Activated naive CD4-positive, alpha-beta T cell treated with anti-CD3 and anti-CD28 coated beads for 36 hours (primary cell): ENCODE measurements at places on chromosomes 13 and 19.

GRCh38 chr13:101627556-101627943, 175.1 kb downstream of the ITGBL1 start:
- DNase-seq: no peak

- no peak for DNase-seq
Measured at GRCh38 chr13:50129706-50130122, 114.5 kb downstream of the KCNRG start.

- DNase-seq: no peak
Measured at GRCh38 chr19:50344661-50345318, 15.6 kb upstream of the KCNC3 start.

DNA sequence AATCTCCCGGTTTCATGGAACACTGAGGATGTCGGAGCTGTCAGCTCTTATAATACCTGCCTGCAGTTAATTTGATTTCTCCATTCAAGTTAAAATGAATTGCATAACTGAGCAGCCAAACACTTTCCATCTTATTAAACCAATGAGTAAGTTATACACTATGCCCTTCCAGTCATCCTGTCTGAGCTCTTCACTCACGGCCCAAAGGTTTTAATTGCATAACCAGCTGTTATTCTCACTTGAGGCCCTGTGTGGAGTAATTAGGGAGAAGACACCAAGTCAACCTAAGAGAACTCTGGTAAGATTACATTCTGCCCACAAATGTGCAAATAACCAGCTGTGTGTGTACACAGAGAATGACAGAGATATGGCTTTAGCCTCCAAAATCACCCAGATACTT, 303.5 kb downstream of the TBC1D4 start:
- DNase-seq: no peak

GRCh38 chr19:33194532-33194885, 379 bp downstream of the LRP3 start:
- no peak for DNase-seq

- DNase-seq: peak; percentile 73
Measured at GRCh38 chr19:5578097-5578846, 10.5 kb upstream of the TINCR start.

GRCh38 chr19:13319526-13319925, 169.3 kb downstream of the IER2 start:
- DNase-seq: no peak

DNA sequence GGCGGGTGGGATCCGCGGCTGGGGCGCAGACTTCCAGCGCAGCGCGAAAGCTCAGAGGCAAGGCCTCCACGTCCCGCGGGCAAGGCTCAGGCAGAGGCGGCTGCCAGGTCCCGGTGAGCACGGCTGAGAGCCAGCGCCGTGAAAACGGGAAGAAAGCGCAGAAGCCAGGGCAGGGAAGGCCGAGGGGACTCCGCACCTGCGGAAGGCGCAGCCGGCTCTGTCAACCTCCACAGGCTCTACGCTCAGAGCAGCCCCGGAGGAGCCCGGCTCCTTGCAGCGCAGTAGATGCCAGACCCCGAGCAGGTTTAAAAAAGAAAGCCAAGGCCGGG, 131.0 kb downstream of the RNF17 start:
- DNase-seq: no peak

GRCh38 chr13:20439261-20439660, 86.4 kb downstream of the CRYL1 start:
- no peak for DNase-seq

- DNase-seq: no peak
Measured at GRCh38 chr19:1115646-1116420, 12.0 kb downstream of the GPX4 start.

DNA sequence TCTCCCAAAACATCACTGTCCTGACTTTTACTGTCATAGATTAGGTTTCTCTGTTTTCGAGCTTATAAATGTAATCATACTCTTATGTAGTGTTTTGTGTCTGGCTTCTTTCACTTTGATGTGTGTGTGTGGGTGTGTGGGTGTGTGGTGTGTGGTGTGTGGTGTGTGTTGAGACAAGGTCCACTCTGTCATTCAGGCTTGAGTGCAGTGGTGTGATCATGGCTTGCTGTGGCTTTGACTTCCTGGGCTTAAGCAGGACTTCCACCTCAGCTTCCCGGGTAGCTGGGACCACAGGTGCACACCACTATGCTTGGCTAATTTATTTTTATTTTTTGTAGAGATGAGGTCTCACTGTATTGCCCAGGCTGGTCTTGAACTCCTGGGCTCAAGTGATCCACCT, 59.6 kb downstream of the PDS5B start:
- peak; percentile 23 for DNase-seq

DNA sequence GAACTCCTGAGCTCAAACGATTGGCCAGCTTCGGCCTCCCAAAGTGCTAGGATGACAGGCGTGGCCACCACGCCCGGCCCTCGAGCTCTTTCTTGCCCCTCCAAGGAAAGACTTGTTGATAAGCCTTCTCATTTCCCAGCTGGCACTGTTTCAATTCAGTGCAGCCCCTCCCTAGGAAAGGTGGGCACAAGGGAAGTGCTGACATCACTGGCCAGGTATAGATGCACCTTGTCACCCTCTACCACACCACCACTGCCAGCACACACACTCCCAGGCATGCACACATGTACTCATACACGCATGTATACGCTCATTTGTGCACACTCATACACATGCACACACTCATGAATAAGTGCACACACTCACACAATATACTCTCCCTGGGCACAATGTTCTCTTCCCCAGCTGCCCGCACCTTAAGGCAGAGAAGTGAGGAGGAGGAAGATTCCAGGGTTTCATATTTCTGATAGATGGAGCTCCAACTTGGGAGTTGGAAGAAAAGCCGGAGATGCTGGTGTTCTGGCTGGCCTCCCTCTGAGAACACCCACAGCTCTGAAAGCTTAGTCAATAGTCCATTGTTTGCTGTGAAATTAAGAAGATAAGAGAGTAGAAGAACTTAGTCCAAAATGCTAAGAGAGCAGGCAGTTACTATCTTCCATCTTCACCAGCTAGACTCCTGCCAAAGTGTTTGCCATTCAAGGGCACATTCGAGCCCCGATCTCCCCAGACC, 196.7 kb downstream of the FOXO1 start:
- no peak for DNase-seq

DNA sequence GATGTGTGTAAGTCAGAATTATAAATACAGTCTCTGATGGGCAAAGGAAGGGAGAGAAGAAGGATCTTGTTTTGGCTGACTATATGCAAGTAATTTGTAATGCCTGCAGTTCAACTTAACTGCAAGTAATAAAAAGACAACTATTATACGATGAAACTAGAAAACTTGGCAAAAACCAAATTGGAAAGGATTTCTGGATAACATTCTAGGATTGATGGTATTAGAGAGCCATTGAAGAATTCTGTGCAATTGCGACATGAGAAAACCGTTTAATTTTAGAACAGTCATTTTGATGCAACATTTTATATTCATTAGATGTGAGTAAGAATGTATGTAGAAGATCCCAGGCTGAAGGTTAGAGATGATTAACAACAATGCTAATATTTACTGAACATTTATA, 1334.1 kb downstream of the EFNB2 start:
- DNase-seq: no peak

DNA sequence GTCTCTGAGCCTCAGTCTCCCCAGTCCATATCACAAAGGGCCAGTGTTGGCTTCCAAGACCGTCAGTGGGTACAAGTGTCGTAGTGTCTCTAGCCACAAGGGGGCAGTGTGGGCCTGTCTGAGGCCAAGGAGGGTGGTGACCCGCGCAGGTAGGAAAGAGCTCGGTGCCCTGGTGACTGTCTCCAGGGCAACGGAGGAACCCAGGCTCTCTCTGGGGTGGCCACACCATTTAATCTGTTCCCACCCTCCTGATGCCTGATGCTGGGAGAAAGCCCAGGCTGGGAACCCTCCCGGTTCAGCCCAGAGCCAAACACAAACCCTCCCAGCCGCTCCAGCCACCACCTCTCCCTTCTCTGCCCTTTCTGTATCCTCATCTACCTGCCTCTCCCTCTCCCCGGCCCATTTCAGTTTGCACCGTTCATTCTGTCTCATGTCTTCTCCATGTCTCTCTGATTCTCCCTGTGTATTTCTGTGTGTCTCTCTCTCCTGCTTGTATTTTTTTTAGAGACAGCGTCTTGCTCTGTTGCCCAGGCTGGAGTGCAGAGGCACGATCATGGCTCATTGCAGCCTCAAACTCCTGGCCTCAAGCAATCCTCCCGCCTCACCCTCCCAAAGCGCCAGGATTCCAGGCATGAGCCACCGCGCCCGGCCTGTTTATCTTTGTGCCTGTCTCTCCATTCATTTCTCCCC, 17.5 kb upstream of the MEIS3 start:
- peak; percentile 92 for DNase-seq

GRCh38 chr19:33396701-33397535, 23.4 kb downstream of the CEBPG start:
- DNase-seq: no peak

DNA sequence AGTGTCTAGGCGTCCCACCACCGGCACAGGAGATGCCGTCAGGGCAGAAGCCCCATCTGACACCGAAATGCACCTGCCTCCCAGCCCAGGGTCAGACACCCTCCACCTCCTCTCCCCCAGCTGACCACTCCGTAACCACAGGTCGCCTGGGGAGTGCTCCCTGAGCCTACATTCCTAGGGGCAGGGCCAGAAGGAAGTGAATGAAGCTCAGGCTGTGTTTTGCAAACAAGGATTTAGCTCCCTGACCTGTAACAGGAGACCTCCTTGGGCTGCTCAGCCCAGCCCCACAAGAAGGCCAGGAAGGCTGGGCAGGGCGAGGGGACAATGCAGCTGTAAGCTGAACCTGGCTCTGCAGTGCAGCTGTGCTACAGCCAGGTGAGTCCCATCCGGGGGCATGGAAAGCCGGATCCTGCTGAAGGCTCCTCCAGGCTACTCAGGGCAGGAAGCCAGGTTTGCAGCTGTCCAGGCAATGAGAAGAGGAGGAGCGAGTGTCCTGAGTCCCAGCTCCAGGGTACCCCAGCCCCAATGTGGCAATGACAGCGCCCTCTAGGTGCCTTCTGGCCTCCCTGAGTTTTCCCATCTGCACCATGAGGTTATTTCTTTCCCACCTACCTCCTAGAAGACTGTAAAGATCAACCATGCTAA, 42.1 kb downstream of the RHPN2 start:
- no peak for DNase-seq

GRCh38 chr13:37985281-37985680, 115.7 kb upstream of the TRPC4 start:
- no peak for DNase-seq

GRCh38 chr13:95233026-95233635, 68.1 kb downstream of the ABCC4 start:
- no peak for DNase-seq

GRCh38 chr19:36008336-36008978, at the start of gene SYNE4:
Gene SYNE4, minus strand, starts transcription at chr19:36008813. Its CDS starts 132 bp downstream, at chr19:36008681.
- DNase-seq: no peak

- DNase-seq: peak; percentile 70
Measured at GRCh38 chr19:4575267-4576015, 16.0 kb upstream of the SEMA6B start.

DNA sequence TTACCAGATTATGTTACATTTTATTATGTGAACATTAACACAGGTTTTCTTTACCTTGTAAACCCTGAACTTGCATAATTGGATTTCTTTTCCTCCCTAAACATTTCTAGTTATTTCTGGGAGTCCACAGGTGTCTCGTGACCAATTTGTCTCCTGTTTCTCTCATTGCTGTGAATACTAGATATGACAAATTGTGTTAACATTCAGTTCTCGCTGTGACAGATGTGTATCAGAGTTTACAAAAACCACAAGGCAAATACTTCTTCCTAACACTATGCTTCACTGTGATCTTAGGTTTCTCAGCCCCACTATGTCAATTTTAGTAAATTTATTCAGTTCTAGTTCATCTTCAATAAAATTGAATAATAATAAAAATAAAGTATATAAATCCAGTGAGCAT, 1554.9 kb downstream of the EFNB2 start:
- DNase-seq: no peak

GRCh38 chr19:38209671-38210457, 14.2 kb downstream of the DPF1 start:
- no peak for DNase-seq

DNA sequence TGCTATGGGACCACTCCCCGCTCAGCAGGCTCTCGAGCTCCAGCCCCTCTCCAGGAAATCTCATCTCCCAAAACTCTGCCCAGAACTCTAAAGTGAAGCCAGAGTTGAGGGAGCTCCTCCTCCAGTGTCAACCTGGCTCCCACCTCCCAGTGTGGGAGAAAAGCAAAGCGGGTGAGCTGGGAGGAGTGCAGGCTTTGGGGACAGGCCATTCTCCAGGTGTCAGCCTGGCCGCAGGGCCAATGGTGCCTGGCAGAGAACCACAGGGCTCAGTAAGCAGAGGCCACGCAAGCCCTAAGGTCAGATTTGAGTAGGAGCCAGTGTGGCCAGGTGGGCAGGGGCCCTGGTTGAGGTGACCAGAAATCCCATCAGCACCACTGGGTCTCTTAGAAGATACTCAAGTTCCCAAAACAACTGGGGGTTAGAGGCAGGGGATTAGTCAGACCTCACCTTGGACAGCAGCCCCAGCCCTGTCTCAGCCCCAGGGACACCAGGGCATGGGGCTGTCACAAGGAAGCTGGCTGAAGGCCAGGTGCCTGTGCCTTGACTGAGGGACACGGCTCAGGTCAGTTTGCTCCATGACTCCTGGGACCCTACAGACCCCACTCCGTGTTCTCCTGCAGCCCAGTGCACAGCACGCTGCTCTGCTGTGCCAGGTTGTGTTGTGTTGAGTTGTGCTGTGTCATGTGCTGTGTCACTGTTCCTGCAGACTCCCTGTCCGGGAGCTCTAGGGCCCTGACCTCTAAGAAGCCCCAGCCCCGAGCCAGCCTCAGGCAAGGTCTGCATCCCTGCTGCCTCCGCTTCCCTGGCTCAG, 2.8 kb upstream of the ZNF181 start:
- no peak for DNase-seq

DNA sequence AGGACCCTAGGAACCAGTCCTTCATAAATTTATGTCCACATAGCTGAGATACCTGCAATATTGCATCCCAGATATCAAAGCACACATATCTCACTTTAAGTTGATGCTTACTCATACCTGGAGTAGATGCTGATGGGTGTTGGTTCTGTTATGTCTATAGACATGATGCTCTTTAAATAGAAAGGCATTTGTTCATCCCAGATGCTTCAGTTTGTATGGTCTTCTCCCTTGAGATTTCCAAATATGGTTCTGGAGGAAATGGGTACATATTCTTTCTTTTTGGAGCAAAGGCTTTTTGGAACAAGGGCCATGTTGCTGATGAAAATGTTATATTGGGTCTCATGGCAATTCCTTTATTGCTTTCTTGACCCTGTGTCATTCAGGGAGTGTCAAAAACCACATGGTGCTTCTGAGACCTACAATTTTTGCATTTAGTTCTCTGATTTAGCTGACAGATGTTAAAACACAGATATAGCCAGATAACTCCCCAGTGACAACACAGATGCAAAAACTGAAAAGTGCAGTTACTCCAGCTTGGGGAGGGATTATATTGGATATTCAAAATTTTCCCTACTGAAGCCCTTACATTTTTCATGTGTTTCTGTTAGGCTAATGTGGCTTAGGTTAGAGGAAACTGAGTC, 211.4 kb downstream of the KCNRG start:
- DNase-seq: no peak
